ENCODE measurements at places on chromosomes 4 and X. TPM values are rescaled to one million over a fixed set of nuclear protein-coding genes. Genes with fewer than 3 reads are reported as not detected.

DNA sequence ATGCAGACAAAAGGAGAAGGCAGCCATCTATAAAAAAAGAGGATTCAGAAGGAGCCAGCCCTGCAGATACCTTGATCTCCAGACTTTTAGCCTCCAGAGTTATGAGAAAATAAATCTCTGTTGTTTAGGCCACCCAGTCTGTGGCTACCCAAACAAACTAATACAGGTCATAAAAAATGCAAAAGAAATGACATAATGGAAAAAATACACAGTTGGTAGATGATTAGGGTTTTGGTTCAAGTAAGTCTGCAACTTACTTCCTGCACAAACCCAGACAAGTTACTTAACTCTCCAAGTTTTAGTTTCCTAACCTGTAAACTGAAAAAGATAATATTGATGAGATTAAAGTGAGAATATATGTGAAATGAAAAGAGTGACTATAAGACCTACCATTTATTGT, 11.3 kb downstream of the QDPR start:
- no peak for DNase-seq

- DNase-seq, result no peak
These were observed 160.8 kb downstream of the SOWAHB start for GRCh38 chr4:76737180-76737579.

The DGKK gene
- total RNA-seq, result 4.8 TPM

DNA sequence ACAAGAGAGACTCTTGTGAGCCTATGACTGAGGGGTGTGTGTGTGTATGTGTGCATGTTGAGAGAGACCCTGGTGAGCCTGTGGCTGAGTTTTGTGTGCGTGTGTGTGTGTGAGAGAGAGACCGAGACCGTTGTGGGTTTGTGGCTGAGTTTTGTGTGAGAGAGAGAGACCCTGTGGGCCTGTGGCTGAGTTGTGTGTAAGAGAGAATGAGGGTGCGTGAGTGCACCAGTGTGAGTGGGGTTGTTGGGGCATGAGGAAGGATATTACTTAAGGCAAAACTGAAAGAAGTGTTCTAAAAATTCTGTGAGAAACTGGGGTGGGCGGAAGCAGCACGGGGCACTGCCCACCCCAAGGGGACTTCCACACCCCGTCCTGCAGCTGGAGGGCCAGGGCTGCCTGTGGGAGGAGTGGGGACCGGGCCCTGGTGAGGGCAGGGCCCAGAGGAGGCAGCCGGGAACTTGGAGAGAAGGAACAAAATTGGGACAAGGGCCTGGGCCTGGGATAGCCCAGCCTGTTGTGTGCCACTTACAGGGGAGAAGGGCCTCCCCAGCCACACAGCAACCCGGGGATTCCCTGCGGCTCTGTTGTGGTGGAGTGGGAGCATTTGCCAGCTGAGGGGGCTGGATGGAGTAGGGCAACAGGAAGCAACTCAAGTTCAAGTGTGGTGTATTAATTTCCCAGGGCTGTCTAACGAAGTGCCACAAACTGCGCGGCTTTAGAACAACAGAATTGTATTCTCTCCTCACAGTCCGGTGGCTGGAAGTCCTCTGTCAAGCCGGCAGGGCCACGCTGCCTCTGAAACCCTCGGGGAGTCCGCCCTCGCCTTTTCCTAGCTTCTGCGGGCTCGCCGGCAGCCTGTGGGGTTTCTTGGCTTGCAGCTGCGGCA, 22.1 kb downstream of the TMEM131L start:
- peak; percentile 75 for DNase-seq

GRCh38 chrX:41877167-41877566, 46.2 kb downstream of the CASK start:
- no peak for DNase-seq

DNA sequence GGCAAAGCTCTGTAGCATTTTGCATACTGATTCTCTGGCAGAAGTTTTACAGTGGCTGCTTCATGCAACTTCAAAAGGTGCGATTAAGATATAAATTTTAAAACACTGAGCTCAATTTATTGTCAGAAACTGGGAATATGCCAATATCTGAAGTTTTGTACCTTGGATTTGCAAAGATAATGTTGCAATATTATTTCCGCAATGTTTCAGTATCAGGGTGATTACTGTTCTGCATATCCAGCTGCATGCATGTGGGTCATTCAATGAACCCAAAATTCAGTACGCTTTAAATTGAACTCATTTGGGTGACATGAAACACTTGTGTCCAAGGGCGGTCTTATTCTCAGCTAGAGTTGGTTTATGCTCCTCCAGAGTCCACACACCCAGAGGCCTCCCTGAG, 26.2 kb downstream of the TRMT10A start:
- DNase-seq, result no peak

- no peak for DNase-seq
These were observed 32.8 kb upstream of the TMPRSS11A start for GRCh38 chr4:67996127-67996526.

The CITED1 gene
- 0.93 TPM for total RNA-seq

GRCh38 chrX:154043003-154043763, 23.5 kb upstream of the IRAK1 start:
- DNase-seq, result no peak

- DNase-seq, result no peak
These were observed 50.9 kb upstream of the TAB3 start for GRCh38 chrX:30939928-30940327.

GRCh38 chr4:33649015-33649414, 2595.3 kb downstream of the ARAP2 start:
- DNase-seq, result peak; percentile 51

The ERCC6L gene
- total RNA-seq, result 12.1 TPM

- no peak for DNase-seq
These were observed 197.6 kb upstream of the KLF3 start for GRCh38 chr4:38466401-38466800.

The F9 gene
- total RNA-seq, result not detected

The BTC gene
- 0.09 TPM for total RNA-seq

GRCh38 chr4:173855015-173855414, 325.0 kb upstream of the HAND2 start:
- no peak for DNase-seq

DNA sequence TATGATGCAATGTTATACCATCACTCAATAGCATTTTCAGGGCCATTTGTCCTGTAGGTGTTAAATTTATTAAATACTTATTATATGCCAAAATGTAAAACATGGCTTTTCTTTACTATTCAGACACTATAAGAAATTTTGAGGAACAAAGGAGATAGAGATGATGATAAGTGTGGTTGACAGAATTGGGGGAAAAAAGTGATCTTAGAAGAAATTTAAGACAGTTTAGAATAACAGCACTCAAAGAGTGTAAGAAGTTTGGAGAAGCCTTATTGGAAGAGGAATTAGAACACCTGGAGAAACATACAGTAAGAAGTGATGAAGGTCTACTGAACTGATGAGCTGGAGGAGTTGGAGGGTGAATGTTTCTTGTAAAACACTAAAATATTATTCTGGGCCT, 12.8 kb upstream of the AFP start:
- DNase-seq, result no peak

All from endodermal cell (in vitro differentiated cells).